ENCODE measurements at places on chromosomes 16 and 17.

DNA sequence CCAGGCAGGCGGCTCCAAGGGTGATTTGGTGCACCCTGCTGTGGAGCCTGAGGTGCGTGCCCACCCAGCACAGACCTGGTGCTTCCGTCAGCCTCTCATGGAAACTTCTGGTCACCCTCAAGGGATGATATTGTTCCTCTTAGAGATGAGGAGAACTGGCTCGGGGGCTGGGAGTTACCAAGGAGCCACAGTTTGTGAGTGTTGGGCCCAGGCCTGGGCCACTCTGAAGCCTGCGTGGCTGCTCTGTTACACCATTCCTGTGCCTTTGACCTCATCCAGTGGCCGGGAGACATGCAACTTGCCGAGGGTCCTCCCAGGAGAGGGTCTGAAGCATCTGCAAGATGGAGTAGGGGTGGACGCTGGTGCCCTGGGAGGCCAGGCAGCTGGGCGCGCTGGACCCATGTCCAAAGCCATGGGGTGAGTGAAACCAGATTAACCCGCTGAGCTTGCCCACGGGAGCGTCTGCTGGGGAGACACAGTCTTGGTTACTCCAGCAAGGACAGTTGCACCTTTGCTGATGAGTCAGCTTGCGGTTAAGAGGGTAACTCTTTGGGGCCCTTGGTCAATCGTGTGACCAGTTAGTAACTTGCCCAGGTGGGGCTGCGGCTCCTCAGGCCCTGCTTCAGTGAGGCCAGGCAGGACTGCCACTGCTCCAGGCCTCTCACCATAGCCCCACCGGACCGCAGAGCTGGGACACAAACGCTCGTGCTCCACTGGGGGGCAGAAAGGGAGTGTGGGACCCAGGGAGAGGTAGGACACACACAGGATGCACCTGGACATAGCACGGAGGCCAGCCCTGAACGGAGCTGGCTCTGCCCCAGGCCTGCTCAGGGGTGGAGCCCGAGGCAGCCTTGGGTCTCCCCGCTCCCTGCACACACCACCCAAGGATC, 7.5 kb downstream of the C16orf90 start:
- DNase-seq = no peak

DNA sequence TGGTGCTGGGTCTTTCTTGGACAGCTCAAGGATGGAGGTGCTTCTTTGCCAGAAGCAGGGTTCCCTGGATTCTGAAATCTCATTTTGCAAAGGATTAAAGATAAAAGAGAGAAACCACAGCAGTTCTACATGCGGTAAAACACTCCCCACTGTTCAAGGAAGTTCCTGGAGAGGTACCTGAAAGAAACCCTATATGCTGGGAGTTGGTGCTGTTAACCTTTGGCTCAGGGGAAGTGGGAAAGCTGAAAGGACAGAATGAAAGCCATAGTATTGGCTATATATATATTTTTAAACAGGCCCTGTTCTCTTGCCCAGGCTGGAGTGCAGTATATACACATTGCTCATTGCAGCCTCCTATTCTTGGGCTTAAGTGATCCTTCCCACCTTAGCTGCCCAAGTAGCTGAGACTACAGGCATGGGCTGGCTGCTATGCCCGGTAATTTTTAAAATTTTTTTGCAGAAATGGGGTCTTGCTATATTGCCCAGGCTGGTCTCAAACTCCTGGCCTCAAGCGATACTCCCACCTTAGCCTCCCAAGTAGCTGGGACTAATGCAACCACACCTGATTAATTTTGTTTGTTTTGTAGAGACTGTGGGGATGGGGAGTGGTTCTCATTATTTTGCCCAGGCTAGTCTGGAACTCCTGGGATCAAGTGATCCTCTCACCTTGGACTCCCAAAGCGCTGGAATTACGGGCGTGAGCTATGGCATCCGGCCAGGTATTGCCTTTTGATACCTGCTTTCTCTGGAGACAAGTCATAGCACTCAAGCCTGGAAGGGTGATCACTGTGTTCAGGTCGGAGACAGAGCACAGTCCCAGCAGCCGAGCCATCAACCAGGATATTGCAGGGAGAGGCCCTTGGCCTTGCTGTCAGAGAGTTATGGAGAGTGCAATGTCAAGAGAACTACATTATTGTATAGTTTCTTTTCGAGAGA, 55.2 kb downstream of the MSI2 start:
- no peak for DNase-seq

- no peak for DNase-seq
Measured at GRCh38 chr17:29051731-29052130, 8.8 kb downstream of the PIPOX start.

DNA sequence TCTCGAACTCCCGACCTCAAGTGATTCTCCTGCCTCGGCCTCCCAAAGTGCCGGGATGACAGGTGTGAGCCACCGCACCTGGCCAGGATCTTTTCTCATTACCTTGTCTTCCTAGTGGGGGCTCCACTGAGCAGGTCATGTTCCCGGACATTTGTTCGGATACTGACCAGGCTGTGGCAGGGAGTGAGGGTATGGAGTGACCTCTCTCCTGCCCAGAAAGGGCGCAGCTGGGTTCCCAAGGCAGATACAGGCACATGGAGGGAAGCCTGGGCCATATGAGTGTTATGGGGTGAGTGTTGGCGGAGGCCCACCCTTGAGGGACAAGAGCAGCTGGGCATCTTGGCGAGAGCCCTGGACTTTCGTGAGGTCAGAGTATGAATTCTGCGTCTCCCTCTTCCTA, 5.5 kb downstream of the SERPINF1 start:
- DNase-seq = no peak

DNA sequence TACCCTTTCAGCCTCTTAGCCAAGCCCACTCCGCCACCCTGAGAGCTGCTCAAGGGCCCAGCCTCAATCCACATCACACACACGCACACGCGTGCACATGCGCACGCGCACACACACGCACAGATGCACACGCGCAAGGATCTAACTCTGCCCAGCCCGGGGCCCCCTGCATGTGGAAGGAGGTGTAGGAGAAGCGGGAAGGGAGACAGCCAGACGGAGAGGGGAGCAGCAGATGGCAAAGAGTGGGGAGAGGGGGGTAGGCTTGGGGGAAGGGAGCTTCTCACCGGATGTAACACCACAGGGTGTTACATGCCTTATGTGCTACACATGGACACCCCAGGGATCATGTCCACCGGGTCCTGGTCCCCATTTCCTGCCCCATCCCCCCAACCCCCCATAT, 15.3 kb downstream of the DLG4 start:
- no peak for DNase-seq

- DNase-seq = peak; percentile 90
Measured at GRCh38 chr17:5413682-5414081, 5.8 kb downstream of the NUP88 start.
